T-helper 2 cell (primary cell): ENCODE measurements at places on chromosomes 7 and 10.
A peak's percentile ranks its signal among the peaks of the same experiment; 100 is the strongest.

DNA sequence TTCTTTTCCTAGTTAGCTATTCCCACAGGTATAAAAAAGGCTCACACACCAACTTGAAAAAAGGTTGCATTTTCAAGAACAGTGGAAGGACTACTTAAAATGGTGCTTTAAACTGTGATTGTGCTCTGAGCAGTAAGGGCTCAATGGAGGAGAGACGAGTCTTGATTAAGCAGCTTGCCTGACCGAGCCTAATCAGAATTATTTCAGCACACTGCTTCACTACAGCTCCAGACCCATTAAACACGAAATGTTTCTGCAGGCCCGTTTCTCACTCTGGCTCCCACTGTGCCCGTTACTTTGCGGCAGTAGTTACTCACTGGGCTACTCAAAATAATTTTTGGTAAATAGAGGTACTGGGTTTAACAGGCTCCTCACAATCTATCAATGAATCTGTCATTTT is 126.0 kb downstream of the NRCAM start:
- DNase-seq: no peak

DNA sequence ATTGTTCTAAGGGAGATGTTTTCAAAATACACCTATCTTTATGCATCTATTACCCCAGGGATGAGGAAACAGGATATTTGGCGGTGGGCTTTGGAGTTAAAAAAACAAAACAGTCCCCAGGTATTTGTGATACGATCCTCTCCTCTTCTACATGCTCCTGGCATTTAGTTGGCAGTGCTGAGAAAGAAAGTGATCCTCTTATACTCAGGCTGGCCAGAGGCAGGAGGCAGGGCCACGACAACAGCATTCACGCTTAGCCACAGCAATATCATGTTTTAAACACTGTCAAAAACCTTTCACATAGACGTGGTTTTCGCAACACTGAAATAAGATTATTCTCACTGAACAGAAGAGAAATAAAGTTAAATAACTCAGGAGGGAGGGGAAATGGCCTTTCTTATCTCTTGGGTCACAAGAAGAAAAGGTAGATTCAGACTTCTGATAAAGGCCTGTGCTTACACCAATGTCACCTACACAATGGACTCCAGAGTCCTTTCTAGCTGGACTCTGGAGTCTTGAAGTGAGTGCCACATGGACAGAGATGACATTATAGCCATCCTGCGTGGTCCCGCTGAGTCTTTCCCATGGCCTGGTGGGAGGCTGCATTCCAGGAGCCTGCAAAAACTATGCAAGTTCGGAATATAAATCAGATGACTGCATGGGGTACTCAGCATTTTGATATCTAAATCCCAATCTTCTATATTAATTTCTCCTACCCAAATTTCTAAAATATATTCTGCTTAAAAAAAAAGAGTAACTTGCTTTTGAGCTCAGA is 88.7 kb downstream of the PIP4K2A start:
- no peak for DNase-seq

GRCh38 chr10:1270906-1271305 is 214.7 kb downstream of the WDR37 start:
- no peak for DNase-seq

GRCh38 chr7:99099499-99100077 is 44.3 kb downstream of the SMURF1 start:
- no peak for DNase-seq

DNA sequence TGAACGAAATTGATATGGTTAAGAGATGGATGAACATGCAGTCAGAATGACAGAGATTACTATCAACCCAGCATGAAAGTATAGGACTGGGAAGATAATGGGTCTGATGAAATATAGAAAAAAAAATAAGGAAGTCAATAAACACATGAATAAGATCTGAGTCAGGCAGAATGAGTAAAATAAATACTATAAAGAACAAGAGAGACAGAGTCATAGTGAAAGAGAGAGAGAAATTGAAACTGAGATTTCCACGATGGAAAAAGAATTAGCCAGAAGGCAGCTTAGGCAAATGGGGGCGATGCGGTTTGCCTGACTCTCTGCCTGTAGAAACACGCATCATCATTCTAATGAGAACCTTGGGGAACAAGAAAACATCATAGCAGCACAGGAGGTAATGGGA is 26.6 kb downstream of the SEMA3D start:
- peak; percentile 2 for DNase-seq

GRCh38 chr7:102147008-102147407 is 139.7 kb upstream of the SH2B2 start:
- no peak for DNase-seq

- DNase-seq: no peak
Measured at GRCh38 chr7:133702078-133702477, 425.1 kb upstream of the LRGUK start.

GRCh38 chr7:73827567-73828106 is 3.2 kb upstream of the CLDN4 start:
- DNase-seq: no peak

DNA sequence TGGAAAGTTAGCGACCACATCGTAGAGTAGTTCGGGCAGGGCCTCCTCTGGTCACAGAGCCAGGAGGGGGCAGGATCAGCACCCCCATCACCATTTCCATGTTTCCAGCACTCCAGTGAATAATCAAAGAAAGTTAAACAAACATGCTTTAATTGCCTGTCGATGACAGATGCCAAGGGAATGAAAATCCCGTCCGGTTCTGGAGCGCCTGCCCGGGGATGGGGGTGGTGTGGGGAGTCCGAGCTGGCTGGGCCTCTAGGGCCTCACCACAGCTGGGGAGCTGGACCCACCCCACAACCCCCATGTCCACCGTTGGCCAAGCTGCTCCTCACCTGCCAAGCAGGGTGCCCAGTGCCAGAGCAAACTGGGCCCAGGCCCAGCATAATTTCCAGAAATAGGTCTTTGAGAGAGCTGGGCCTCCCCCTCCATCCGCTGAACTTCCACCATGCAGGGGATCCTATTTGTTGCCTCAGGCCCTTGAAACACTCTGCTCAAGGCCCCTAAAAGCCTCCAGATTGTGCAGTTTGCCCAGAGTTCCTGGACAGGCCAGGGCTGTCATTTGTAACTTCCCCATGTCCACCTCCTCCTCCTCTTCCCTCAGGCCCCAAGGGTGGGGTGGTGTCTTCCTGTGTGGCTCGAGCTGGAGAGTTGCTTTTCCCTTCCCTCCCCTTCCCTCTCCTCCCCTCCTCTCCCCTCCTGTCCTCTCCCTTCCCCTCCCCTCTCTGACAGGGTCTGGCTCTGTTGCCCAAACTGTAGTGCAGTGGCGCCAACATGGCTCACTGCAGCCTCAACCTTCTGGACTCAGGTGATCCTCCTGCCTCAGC is 101.0 kb downstream of the MYL10 start:
- DNase-seq: no peak

DNA sequence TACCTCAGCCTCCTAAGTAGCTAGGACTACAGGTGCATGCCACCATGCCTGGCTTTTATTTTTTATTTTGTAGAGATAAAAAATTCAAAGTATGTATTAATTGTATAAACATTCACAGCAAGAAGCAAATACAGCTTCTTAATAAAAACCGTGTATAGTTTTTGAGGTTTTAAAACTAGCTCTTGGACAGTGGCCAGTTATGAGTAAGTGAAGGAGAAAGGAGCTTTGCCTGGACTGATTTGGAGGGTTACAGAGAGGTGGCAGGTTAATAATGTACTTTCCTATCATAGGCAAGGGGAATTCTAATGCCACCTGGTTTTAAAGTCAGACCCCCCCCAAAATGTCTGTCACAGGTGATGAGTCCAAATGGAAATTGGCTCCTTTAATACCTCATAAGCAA is 43.4 kb downstream of the ZNRF2 start:
- no peak for DNase-seq

- no peak for DNase-seq
Measured at GRCh38 chr10:131391936-131392335, 80.4 kb upstream of the TCERG1L start.

GRCh38 chr10:60574388-60574787 is 184.7 kb upstream of the ANK3 start:
- DNase-seq: no peak

DNA sequence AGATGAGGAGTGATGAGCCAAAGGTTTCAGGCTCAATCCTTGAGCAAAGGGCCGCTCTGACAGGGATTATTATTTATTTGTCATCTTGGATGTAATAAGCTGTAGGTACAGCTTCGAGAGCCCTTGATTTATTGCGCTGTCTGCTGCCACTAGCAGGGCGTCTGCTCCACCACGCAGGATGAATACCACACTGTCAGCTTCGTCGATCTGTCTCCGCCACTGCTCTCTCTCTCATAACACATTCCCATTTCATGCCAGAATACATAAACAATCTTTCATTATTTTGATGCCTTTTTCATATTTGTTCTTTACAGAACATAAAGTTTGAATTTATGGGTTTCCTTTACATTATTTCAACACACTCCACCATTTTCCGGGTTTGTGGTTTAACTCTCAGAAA is 276.6 kb downstream of the LRMDA start:
- DNase-seq: no peak

- no peak for DNase-seq
Measured at GRCh38 chr10:124319926-124320391, 98.8 kb downstream of the OAT start.

GRCh38 chr7:104089612-104090011 is 100.2 kb upstream of the RELN start:
- no peak for DNase-seq

- no peak for DNase-seq
Measured at GRCh38 chr10:11846542-11846941, 23.4 kb downstream of the PROSER2 start.

- no peak for DNase-seq
Measured at GRCh38 chr10:42926843-42927242, 144.2 kb downstream of the BMS1 start.

GRCh38 chr7:114695182-114695581 is 226.7 kb upstream of the MDFIC start:
- DNase-seq: no peak

DNA sequence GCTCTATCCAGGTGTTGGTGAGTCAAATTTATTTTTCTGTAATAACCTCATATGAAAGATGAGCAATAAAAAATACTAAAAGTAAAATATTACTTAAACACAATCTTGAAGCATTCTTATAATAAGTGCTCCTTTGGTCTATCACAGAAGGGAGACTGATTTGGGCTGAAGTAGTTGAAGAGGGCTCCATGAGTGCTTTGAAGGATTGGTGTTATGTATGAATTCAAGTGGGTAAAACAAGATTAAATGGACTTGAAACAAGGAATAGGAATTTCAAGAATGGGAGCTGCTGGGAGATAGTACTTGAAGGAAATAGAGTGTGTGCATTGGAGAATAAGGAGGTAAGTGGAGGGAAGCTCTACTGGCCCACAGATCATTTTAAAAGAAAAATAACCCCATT is 7.3 kb upstream of the OR2A2 start:
- DNase-seq: no peak

GRCh38 chr10:111233439-111233838 is 156.6 kb downstream of the ADRA2A start:
- no peak for DNase-seq

GRCh38 chr7:94243066-94243711 is 151.5 kb upstream of the COL1A2 start:
- DNase-seq: no peak

- DNase-seq: no peak
Measured at GRCh38 chr10:45655219-45655618, 17.4 kb downstream of the ZFAND4 start.

DNA sequence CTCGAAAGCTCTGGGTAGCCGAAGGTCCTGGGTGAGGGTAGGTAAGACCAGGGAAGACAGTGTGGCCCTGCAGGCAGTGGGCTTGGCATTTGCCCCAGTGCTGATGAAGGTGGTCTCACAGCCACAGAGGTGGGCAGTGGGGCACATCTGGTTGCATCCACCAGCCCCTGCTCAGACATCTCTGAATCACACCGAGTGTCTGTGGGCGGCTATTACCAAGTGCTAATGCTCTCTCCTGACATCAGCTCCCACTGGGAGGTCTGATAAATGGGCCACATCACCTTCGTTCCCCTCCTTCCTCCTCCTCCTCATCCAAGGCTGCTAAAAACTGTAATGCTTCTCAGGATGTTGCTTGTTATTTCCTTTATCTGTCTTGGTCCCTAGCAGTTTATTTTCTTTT is 330.9 kb upstream of the COBL start:
- no peak for DNase-seq

DNA sequence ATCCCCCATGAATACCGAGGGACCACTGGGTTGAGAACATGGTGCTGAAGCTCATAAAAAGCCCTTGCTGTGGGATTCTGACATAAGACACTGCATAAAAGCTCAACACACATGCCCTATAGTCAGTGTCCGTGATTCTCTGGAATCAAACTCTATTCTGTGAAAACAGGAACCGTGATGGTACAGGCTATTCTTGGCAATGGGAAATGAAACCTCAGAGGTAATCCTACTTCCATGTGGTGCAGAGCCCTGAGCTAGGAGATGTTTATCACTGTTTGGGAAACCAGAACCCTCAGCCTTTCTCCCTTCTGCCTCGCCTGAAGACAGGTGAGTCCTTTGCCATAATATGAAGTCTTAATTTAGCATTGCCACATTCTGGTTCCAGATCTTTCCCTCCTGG is 80.8 kb upstream of the PRSS1 start:
- no peak for DNase-seq

- DNase-seq: no peak
Measured at GRCh38 chr7:108376206-108376605, 80.0 kb downstream of the NRCAM start.

DNA sequence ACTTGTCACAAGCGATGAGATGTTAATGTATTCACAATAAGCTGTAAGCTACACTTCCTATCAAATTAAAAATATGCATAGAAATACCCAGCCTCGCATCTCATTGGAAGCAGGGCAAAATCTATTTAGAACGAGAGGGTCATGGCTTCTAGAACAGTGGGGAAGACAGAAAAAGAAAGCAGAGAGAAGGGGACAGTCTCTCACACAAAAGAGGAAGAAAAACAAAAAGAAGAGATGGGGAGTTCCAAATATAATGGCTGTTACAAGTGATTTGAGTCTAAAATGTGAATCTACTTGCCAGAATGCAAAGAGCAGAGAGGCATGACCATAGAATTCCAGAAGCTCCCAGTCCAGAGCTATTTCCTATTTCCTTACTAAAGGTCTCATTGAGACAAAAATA is 13.8 kb downstream of the LRRN3 start:
- DNase-seq: no peak

DNA sequence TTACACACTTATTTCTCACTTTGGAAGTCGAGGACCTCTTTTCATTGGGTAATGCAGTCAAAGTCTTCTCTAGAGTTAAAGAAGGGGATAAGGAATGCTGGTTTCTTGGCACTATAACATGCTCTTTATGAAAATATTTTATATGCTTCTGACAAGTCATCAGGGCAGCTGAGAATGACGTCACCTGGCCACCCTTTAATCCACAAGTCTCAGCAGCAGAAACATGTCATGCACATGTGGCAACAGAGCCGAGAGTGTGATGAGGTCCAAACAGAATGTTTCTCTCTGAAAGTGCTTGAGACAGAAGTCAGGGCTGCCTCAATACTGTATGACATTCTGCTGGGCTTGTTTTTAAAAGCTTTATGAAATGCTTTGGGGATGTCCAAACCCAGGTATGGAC is 63.5 kb upstream of the C10orf90 start:
- no peak for DNase-seq

- DNase-seq: no peak
Measured at GRCh38 chr10:100345570-100346330, 1.3 kb upstream of the SCD start.
